NCI-H1048 (cell line): ENCODE measurements at places on chromosomes 11 and 22.

DNA sequence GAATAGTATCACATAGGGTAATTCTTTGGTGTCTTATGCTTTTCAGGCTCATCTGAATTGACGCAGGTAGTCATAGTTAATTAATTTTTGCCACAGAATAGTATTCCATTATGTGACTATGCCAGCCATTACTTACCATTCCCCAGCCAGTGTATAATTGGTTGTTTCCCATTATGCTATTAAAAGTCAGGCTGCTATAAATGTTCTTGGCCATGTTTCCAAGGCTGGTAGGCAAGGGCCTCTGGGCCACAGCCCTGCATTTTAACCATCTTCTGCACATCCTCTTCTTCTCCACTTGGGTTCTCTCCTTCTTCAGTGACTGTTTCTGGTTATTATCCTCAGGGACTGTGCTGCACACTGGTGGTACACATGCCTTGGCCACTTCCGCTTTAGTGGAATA is 190.9 kb downstream of the ADAMTS15 start:
- DNase-seq = no peak

- DNase-seq = no peak
Measured at GRCh38 chr11:75603791-75604736, 42.0 kb downstream of the SERPINH1 start.

- no peak for DNase-seq
Measured at GRCh38 chr11:75272821-75273301, 32.3 kb downstream of the TPBGL start.

DNA sequence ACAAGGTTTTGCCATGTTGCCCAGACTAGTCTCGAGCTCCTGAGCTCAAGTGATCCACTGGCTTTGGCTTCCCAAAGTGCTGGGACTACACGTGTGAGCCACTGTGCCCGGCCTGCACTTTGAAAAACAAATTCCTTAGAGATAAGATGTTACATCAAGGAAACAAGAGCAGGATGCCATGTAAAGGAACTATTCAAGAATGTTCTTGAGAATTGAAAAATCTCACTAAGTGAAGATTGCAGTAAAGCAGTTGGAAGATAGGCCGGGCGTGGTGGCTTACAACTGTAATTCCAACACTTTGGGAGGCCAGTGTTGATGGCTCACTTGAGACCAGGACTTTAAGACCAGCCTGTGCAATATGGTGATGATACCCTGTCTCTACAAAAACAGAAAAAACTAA is 88.1 kb downstream of the PACS1 start:
- DNase-seq = no peak

DNA sequence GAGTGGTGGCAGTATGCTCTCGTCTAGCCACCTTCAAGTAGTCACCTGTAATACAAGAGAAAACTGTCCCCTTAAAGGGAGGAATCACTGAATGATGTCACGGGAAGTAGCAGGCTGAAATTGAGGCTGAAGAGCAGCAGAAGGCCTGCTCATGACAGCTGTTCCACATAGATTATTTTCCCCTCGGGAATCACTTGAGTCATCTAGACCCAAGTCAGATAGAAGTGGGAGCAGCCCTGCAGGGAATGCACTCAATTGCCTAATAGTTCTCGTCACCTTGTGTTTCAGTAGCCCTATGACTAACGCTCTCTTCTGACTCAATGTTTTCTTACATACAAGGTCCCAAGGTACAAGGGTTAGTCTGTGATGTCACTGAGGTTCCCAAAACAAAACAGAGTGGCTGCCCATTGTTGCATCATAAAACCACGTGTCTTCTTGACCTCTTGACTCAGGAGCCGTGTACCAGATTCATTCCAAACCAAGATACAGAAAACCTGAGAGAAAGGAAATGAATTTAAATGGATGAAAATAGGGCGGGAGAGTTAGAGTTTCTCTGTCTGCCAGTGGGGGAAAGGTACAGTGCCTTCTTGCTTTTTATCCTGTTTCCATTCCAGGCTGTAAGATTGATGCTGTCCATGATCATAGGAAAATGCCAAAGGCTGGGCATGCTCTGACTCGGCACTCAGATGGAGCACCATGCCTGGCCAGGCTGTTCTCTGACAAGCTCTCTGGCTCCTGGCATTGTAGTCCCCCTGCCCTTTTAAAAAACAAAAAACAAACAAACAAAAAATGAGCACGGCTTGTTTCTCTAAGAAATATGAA is 21.6 kb upstream of the C11orf96 start:
- no peak for DNase-seq

DNA sequence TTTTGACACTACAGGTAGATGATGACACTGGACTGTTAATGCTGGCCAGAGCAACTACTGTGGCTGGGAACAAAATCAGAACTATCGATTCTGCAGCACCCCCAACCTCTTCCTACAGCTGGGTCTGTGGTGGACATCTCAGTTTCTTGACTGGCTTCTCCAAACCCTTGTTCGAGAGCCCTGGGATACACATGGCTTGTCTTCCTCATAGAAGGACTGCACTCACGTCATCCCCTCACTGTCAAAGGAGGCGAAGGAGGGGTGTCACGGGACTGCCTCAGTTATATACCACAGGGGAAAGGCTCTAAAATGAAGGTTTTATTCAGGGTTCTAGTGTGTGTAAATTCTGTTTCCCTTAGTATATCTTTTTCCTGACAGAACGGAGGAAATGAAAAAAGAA is 44.9 kb downstream of the PITPNB start:
- DNase-seq = no peak

DNA sequence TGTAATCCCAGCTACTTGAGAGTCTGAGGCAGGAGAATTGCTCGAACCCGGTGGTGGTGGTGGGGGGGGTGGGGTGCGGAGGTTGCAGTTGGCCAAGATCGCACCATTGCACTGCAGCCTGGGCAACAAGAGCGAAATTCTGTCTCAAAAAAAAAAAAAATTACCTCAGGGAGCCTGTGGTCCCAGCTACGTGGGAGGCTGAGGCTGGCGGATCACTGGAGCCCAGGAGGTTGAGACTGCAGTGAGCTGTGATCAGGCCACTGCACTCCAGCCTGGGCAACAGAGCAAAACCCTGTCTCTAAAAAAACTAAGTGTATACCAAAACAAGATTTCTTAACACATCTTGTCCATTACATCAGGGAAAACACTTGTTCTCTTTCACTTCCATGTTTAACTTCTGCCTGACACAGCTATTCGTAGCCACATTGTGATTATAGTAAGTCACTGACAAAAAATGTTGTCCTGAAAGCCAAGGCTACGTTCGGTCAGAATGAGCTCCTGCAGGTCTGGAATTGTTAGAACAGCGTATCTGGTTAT is 1.4 kb downstream of the TMEM80 start:
- DNase-seq = no peak

GRCh38 chr11:41382927-41383326 is 76.5 kb downstream of the LRRC4C start:
- DNase-seq = no peak
